GM13976 (cell line): ENCODE measurements at places on chromosomes 3 and 15.

- DNase-seq, result peak; percentile 63
These were observed 12.8 kb upstream of the MTMR10 start for GRCh38 chr15:31004220-31004733.

DNA sequence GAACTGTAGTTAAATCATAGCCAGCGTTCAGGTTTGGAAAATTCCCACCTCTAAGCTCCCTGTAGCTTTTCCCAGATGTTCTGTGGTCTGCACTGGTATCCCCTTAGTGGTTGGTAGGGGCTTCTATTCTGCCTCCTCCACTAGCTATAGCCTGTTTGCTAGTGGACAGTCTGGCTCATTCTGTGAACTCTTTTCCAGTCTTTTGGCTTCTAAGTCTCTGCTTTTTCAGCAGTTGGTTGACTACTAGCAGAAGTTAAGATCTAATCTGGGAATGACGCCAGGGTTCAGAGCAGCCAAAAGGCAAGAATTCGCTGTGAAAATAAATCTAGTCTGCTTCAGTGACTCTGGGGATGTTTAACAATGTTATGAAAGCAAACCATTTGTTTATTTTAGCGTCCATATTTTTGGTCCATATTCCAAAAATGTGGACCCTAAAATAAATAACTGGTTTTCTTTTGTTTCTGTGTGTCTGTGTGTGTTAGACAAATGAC is 73.7 kb upstream of the WDR72 start:
- DNase-seq, result no peak

DNA sequence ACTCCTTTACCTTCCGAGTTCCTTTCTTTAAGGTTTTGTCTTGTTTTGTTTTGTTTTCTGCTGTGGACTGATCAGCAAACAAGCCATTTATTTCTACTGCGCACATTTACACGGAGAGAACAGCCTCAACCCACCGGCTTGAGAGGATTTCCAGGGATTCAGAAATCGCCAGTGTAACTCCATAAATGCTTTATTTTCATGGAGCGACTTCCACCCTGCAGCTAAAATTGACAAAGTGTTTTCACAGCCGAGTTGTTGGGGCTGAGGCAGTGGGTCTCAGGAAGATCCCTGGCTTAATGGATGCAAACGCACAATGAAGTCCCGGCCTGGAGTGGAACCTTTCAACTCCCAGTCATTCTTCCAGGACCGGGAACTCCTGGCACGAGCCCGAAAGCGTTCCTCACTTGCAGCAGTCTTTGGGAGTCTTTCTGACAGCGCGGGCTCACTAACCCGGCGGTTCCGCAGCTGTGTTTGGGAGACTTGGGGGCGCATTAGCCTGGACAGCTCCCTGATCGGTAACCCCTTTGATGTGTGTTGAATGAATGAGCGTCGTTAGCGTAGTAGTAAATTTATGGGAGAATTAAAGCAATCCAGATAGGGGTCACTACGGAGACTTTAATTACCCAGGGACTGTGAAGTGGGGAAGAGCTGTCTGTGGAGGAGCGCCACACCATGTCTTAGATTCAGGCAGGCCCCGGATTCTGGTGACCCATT is 785 bp upstream of the MYRIP start:
- DNase-seq, result peak; percentile 14

- DNase-seq, result peak; percentile 66
These were observed 4.1 kb downstream of the ISLR2 start for GRCh38 chr15:74134387-74135027.

DNA sequence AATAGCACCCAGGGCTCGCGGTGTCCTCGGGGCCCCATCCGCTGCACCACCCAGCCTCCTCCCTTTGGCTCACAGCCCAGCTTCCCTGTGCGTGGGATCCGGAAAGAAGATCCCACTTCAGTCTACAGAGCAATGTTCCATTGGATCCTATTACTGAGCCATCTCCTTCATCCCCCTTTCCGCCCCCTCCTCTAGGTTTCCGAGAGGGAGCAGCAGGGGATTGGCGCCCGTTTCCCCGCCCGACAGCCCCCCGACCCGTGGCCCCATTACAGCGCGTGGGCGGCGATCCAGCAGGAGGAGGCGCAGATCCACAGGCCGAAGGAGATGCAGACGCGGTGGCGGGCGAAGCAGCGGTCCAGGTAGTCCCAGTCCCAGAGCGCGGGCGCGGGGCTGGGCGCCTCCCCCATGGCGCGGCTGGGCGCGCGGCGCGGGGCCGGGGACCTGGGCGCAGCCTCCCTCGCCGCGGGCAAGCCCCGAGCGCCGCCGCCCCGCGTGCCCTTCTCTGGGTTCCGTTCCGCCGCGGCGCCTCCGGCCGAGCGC is 340 bp downstream of the TMEM44 start:
- no peak for DNase-seq

GRCh38 chr3:46593274-46593862 is 19.0 kb upstream of the FAM240A start:
- DNase-seq, result no peak

GRCh38 chr3:54222316-54222715 is 100.0 kb downstream of the CACNA2D3 start:
- DNase-seq, result no peak

DNA sequence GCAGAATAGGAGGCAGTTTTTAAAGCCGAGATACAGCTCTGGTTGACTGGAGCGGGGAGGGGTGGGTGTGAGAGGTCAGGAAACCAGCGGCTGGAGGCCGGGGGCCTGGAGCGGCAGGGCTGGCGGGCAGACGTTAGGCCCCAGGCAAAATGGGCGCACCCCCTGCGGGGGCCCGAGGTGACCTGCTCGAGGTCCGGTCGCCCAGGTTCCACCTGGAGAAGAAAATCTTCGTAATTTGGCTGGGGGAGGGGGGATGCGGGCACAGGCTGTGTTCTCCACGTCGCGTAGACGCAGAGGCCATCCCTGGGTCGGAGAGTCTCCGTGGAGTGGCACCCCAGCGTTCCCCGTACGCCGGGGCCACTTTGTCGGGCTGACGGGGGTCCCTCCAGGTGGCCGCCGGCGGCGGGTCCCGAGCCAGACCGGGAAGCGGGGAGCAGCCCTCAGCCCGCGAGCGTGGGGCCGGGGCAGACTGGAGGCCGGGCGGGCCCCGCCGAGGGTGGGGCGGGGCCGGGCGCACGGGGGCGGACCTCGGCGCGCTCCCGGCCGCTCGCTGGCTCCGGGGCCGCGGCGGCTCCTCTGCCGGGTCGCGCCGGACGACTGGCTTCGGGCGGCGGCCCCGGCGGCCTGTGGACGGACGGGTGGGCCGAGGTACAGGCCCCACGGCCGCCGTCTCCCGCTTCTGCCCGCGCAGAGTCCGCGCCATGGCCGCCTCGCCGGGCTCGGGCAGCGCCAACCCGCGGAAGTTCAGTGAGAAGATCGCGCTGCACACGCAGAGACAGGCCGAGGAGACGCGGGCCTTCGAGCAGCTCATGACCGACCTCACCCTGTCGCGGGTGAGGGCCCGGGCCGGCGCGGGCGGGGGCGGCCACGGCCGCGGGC is at the start of gene CRTC3:
TSS of gene CRTC3 (plus strand) at position 553 of the 879 bp plus-strand sequence. CDS start at position 702, 149 bp downstream.
- DNase-seq, result peak; percentile 92

DNA sequence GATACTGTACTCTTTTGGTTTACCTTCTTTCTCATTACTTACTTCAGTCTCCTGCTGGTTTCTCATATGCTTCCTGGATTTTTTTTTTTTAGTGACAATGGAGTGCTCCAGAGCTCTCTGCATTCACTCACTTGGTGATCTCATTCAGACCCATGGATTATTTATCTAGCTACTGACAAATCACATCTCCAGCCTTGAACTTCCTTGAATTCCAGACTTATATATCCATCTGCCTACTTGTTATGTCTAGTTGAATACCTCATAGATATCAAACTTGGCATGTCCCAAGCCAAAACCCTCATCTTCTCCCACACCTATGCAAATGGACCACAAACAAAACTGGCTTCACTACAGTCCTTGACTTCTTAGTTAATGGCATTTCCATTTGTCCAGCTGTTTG is 234.7 kb upstream of the ZPLD1 start:
- no peak for DNase-seq

DNA sequence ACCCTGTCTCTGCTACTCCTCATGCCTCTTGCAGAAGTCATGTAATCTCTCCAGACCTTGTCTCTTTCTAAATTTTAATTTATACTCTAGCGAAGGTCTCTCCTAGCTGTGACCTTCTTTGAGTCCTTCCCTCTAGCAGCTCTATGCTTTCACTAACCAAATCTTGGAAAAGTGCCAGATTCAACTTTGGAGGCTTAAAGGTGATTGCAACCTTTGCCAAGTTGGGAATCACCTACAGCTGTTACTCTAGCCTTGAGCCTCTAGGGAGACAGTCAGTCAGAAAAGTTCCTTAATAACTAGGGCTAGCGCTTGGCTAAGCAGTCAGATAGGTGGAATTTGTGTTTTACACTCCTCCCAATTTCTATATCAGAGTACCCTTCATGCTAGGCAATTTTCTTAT is 46.1 kb upstream of the ABI3BP start:
- DNase-seq, result no peak

DNA sequence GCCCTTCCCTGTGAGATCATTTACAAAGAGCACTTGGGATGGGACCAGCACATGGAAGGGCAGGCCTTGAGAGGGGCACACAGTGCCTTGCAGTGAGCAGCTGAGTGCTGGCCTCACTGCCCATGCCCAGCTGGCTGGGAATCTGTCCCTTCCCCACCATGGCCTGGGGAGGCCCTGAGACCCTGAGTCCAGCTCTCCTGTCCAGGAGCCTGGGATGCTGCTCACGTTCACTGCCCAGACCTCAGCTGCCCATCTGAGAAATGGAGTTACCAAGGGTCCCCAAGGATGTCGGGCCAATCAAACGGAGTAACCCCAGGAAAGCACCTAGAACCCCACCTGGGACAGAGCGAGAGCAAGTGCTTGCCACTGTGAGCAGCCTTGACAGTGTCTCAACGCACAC is 35.6 kb downstream of the WNT7A start:
- DNase-seq, result no peak

DNA sequence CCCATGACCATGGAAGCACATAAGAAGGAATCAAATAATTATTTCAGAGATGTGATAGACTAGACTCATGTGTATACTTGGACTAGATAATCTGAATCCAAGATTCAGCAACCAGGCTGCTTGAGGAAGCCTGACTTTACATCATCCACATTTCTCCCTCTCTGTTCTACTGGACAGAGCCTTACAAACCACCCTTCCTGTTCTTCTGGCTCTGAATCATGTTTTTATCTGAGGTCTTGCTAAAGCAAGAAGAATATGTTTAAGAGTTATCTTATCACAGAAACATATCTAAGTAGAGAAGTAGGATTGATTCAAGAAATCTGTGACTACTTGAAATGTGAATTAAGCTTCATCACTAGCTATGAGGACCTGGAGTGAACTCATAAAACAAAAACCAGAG is 71.1 kb upstream of the SLC24A5 start:
- no peak for DNase-seq

DNA sequence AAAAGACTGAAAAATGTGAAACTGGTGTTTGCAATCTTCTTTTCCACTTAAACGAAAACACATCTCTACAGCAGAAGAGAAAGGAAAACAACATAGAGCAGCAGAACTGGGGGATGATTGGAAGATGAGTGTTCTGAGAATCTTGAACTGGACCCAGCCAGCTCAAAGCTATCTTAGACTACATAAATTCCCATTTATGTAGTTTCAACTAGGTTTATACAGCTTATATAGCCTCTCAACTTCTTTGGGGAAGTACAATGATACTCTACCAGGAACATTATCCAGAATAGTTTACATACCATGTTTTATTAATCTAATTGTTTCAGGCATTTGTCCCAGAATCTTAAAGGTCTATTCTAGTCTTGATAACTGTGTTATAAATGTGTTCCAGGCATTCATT is 658.2 kb upstream of the LMCD1 start:
- no peak for DNase-seq

- DNase-seq, result no peak
These were observed 72.6 kb downstream of the FRMD4B start for GRCh38 chr3:69313251-69313650.

DNA sequence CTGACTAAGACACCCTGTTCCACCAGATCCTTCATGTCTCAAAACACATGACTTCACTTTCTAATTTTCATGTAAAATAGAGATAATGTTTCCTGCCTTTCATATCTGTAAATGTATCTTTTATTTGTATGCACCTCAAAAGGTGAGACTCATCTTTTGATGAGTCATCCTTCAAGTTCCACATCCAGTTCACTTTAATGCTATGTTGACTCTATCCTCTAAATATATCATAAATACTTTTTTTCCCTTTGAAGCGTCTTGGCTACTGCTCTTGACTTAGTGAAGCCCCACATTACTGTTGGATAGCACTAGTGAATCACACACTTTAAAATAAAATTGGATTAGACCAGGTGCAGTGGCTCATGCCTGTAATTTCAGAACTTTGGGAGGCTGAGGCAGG is 741.1 kb downstream of the VGLL3 start:
- no peak for DNase-seq

GRCh38 chr3:31862666-31863279 is 118.3 kb downstream of the OSBPL10 start:
- no peak for DNase-seq

GRCh38 chr3:71035314-71035713 is 548.2 kb downstream of the FOXP1 start:
- no peak for DNase-seq

DNA sequence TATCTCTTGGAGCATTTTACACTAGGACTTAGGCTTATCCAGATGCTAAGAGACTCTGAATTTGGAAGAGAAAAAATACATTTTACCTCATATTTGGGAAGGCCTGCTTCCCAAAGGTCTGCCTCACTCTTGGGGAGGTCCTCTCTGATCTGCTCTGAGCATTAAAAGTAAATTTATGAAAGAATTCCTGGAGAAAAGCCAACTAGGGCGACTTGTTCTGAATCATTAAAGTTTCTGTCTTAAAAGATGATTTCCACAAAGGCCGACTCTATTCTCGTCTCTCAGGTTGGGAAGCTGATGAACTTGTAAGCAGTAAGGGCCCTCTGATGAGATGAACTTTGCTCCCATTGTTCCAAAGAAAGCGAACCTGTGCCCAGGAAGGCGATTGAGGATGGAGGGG is 48.7 kb upstream of the HES1 start:
- DNase-seq, result no peak

GRCh38 chr3:52218937-52219650 is 6.4 kb downstream of the TLR9 start:
- DNase-seq, result no peak

- no peak for DNase-seq
These were observed 16.1 kb upstream of the OR5AC2 start for GRCh38 chr3:98070840-98071239.
